ENCODE measurements at places on chromosomes 4 and X.

DNA sequence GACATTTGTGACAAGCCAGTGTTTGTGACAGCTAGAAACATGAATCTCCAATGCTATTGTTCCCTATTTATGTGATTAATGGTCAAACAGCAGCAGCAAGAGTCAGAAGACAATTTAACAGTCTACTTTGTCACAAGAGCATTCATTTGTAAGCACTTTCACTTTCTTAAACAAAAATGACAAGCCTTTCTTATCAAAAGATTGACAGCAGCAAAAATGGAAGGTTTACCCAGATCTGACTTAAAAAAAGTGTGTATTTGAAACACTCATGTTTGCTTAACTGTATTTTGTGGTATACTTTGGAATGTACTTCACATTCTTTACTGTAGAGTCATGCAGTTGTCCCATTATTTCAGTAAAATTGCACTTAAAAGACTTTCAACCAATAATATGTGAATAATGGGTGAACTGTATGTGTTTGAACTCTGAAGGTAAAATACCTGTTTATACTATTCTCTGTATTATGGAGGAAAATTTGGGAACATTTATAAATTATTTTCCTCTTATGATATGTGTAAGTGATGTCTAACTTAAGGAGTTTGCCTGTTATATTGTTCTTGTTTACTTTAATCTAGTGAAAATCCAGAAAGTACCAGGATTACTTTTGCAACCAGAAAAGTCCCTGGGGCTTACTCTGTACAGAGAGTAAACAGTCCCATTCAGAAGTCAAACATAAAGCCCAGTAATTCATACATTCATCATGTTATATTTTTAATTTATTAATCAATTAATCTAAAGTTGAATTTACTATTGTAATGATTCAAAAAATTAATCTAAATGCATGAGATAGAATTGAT is 314.9 kb upstream of the TRAM1L1 start:
- DNase-seq: no peak

DNA sequence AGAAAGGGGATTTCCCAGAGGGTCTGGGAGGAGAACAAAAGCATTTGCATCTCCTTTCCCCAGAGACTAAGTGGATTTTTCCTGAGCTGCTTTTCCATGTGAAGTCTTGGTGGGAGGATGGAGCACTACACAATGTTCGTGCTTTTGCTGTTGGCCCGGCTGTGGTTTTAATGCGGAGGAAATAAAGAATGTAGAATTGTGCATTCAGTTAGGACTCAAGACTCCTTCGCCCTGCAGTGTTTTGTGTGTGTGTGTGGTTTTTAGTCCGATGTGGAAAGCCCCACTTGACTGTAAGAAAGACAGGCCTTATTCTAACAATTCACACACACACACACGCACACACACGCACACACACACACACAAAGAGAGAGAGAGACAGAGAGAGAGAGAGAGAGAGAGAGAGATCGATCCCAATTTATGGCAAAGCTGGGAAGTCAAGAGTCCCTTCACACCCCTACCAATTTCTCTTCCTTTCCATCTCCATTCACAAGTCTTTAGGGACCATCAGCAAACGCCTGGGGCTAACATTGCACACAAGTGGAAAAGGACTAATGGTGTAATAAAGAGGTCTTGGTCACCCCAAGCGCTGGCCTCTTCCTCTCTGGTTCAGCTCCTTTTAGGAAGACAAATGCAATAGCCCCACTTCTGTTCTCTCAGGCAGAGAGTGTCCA is 44.2 kb downstream of the CLDN34 start:
- peak; percentile 22 for DNase-seq

DNA sequence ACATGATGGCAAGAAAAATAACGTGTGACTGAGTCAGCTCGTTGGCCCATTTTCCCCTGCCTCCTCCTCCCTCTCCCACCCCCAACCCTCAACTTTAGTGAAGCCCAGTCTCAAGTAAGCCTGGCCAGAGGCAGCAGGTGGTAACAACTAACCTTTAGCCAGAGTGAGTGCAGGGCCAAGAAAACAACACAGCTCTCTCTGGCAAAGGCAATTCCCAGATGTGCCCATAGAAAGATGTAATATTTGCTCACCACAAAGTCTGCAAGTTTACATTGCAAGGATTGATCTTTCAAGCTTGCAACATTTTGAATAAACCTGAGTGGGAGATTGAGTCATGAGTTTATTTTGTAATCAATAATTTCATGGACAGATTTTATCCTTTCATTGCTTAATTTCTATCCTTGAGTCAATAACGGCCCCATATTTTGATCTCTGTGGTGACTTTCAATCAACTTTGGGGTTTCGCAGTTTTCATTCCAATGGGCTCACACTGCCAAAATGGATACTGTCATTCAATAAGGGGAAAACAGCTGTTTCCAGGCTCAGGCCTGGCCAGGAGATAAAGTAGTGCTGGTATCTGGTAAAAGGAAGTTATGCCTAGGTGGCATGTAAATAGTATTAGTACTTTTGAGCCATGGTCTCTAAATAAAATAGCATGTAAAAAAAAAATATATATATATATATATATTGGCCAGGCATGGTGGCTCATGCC is 130.7 kb upstream of the TMEM164 start:
- no peak for DNase-seq

GRCh38 chr4:125013891-125014290 is 300.9 kb upstream of the FAT4 start:
- no peak for DNase-seq

- peak; percentile 63 for DNase-seq
Measured at GRCh38 chr4:88158489-88159228, at the start of gene ABCG2. Gene ABCG2 (minus strand): TSS chr4:88158639. CDS start chr4:88139995, 18,644 bp downstream.

GRCh38 chr4:98845960-98846359 is 83.0 kb downstream of the EIF4E start:
- DNase-seq: no peak
